ENCODE measurements at places on chromosomes 1 and 21.

DNA sequence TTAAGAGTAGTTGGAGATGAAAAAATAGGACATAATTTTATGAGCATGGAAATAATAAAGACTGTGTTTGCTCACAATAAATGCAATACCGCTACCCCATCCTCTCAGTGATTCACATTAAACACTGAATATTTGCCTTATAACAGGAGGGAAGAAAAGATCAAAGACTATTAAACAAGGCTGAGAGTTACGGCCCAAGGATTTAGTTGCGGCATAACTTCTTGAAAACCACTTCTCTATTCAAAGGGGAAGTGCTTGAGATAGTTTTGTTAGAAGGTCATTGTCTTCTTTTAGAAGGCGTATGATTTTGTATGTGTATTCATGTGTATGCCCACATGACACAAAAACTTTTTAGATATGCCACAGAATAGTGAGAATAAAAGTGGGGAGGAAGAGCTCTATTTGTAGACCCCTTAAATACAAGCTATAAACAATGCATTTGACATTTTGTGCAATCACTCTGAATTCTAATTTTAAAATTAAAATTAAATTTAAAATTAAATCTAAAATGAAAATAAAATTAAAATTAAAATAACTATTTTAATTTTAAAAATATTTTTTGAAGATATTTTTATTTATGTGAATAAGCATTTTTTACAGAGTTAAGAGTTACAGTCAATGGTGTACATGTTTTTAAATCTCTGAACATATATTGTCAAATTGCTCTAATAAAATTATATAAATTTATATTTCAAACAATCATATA lies 986.6 kb upstream of the ADAMTS5 start:
- no peak for DNase-seq

- DNase-seq, result no peak
Observed at GRCh38 chr1:230356190-230356589, 69.9 kb downstream of the PGBD5 start.

DNA sequence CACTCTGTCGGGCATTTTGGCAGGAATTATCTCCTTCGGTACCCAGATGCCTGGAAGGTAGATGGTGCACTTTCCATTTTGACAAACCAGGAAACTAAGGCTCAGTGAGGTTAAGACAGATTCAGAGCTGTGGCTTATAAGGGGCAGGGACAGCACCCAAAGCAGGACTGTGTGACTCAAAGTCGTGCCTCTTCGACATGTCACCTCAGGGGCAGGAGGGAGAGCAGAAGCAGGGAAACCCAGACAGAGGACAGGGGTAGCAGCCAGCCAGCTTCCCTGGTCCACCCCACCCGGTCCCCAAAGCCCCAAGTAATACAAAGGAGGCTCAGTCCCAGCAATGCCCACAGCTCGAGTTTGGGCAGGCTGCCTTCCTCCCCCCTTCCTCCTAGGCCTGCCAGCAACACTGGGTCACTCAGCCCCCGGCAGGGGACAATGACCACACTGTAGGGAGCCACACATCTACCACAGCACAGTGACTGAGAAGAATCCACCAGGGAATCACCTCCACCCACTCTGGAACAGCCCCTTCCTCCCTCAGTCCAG lies 2.5 kb downstream of the RHOC start:
- no peak for DNase-seq

DNA sequence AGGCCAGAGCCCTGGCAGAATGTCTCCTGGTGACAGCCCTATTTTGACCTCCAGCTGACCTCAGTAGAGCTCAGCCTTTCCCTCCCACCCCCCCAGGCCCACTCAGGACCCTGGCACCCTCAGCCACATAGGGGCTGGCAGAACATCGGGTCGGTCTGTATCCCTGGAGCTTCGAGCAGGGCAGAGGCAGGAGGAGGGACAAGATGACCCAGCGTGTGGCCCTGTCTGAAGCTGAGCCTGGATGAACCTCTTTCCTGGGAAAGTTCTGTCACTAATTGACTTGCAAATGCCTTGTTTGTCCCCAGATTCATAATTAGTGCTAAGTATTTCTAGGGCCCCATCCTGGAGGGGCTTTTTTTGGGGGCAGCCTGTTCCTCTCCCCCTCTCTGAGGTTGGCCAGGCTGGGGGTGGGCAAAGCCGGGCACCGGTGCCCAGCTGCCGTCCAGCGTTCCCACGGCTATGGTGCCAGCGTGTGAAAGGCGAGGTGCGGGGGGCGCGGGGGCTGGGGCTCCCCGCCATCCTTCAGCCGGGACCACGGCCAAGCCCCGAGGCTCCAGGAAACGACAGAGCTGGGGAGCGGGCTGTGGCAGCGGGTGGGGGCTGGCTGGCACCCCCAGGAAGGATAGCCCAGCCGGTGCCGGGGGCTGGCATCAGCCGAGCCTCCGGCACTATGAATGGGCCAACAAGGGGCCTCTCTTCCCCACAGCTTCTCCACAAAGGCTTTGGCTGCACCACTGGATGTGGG lies 31.4 kb downstream of the RHBG start:
- no peak for DNase-seq

GRCh38 chr21:25701529-25701928 lies 33.2 kb downstream of the ATP5PF start:
- no peak for DNase-seq

DNA sequence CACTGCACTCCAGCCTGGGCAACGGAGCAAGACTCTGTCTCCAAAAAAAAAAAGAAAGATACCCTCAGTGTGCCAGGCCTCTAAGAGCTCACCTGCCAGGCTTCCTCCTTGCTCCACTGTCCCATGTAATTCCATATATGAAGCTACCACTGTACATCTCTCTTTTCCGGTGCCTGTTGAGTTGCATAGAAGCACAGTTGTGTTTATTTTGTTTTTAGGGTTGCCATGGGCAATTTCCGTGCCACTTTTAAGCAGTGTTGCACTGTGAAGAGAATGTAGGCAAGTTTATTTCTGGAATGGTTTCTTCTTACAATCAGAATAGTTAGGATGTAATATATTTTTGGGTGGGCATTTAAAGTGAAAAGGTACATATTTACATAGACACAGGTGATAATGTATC lies 23.3 kb downstream of the MR1 start:
- no peak for DNase-seq

Measured in left ventricle myocardium inferior (tissue), 1 donor.